ENCODE measurements at places on chromosomes 13 and 19. TPM values are rescaled to one million over a fixed set of nuclear protein-coding genes. Genes with fewer than 3 reads are reported as not detected.
A peak's percentile ranks its signal among the peaks of the same experiment; 100 is the strongest.

The NCAN gene
- total RNA-seq: not detected

The FLT3LG gene
- 11.7 TPM for total RNA-seq

The TMEM91 gene
- 13.5 TPM for total RNA-seq

The LILRA2 gene
- total RNA-seq: 5.5 TPM

The VAV1 gene
- total RNA-seq: 92.7 TPM

DNA sequence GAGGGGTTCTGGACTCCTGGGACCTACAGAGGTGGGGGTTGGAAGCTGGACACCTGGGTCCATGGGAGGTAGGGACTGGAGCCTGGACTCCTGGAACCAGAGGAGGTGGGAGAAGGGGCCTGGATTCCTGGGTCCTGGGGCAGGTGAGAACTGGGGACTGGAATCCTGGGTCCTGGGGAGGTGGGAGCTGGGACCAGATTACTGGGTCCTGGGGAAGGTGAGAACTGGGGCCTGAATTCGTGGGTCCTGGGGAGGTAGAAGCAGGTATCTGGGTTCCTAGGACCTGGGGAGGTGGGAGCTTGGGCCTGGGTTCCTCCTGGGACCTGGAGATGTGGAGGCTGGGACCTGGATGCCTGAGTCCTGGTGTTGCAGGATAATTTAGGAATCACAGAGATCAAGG is 653 bp downstream of the CLEC4M start:
- no peak for DNase-seq

DNA sequence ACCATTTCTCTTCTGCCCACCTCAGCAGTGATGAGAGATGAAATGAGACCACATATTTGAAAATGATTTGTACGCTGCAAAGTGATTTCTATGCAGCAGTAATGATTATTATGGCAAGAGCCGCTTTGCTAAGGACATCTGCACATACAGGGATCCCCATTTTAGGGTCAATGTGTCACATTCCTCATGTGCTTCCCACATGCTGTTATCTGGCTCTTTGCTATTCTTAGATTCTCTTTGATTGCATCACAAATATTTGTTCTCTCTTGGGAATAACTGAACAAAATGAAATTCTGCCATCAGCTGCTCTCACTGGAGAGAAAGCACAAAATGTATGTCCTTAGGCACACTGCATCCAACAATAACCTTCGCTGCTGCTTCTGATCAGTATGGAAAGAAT is 209.5 kb upstream of the IPO5 start:
- DNase-seq: no peak

- DNase-seq: no peak
Measured at GRCh38 chr19:39436350-39436716, 584 bp upstream of the RPS16 start.

- DNase-seq: no peak
Measured at GRCh38 chr13:41282129-41282571, 18.8 kb upstream of the MTRF1 start.

- DNase-seq: peak; percentile 88
Measured at GRCh38 chr13:30408319-30409101, 13.8 kb upstream of the UBE2L5 start.

GRCh38 chr19:29187676-29188075 is 25.3 kb downstream of the UQCRFS1 start:
- no peak for DNase-seq

GRCh38 chr13:114119196-114119595 is 13.2 kb downstream of the RASA3 start:
- DNase-seq: no peak

GRCh38 chr13:111211789-111212516 is 96.8 kb downstream of the ARHGEF7 start:
- DNase-seq: no peak
